ENCODE measurements at places on chromosomes 16 and 17.

- DNase-seq: no peak
Observed at GRCh38 chr16:56057151-56057550, 134.1 kb upstream of the GNAO1 start.

DNA sequence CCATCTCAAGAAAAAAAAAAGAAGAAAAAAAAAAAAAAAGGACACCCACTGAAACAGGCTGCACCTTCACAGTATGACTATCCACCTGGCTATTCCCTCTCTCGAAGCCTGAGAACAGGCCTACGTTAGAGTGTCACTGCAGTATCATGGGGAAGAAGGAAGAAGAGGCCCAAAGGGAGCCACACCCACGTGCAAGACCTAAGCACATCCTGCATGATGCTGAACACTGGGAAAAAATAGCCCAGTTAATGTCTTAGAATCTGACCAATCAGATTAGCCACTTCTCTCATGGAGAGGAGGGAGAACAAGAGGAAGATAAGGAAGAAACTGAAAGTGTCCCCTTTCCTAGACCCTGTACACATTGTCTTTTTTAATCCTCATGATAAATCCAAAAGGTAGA, 19.5 kb upstream of the MED13 start:
- DNase-seq: no peak

GRCh38 chr17:42422412-42422957, 571 bp downstream of the CAVIN1 start:
- DNase-seq: no peak

GRCh38 chr17:879546-880442, 97.6 kb downstream of the MRM3 start:
- peak; percentile 50 for DNase-seq

GRCh38 chr17:31521632-31522283, 130.3 kb downstream of the RAB11FIP4 start:
- DNase-seq: no peak

DNA sequence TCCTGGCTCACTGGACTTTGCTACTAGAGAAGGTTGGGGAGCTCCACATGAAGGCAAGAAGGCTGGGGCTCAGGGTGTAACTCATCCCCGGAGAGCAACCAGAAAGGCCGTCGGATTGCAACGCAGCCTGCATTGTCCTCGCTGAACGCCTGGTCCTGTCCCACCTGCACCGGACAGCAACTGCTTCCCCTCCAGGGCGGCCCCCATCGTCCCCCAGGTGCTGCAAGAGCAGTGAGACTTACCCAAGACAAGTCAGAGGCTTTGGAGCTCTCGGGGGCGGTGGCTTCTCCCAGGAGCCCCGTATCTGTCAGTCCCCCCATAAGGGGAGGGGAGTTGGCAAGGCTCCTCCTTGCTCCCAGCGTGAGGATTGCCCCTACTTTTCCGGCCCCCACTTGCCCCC, 18.4 kb downstream of the METRNL start:
- DNase-seq: no peak

GRCh38 chr16:57422026-57422944, 17.7 kb downstream of the CCL17 start:
- peak; percentile 1 for DNase-seq

DNA sequence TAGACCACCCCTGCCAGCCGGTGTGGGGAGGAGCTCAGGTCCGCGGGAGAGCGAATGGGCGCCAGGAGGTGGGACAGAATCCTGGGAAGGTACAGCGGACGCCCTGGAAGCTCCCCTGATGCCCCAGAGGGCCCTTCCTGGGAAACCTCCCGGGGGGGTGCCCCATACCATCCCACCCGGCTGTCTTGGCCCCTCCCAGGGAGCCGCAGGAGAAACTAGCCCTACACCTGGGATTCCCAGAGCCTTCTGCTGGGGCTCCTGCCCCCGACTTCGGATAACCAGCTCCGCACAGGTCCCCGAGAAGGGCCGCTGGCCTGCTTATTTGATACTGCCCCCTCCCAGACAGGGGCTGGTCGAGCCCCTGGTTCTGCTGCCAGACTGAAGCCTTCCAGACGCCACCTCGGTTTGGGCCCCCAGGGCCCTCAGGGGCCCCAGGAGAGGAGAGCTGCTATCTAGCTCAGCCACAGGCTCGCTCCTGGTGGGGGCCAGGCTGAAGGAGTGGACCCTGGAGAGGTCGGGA, 3.0 kb upstream of the CBX4 start:
- no peak for DNase-seq

GRCh38 chr16:48188449-48189102, 32.8 kb upstream of the ABCC12 start:
- no peak for DNase-seq

DNA sequence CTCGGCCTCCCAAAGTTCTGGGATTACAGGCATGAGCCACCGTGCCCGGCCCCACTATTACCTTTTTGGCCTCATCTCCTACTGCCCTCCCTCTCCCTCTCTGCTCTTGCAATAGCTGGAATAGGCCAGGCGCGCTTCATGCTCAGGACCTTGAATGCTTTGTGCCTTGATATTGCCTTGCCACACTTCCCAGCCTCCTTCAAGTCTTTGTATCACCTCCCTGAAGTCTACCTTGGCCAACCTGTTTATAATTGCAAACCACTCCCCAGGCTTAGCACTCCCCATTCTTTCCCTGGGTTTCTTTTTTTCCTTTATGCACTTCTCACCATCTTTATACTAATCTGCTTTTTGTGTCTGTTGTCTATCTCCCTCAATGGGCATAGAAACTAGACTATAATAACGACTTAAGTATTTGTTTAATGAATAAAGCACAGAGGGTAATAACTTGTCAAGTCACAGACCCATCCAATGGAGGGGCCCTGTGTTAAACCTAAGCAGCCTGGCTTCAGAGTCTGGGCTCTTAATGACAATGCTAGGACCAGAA, 6.6 kb downstream of the OGFOD1 start:
- DNase-seq: no peak

DNA sequence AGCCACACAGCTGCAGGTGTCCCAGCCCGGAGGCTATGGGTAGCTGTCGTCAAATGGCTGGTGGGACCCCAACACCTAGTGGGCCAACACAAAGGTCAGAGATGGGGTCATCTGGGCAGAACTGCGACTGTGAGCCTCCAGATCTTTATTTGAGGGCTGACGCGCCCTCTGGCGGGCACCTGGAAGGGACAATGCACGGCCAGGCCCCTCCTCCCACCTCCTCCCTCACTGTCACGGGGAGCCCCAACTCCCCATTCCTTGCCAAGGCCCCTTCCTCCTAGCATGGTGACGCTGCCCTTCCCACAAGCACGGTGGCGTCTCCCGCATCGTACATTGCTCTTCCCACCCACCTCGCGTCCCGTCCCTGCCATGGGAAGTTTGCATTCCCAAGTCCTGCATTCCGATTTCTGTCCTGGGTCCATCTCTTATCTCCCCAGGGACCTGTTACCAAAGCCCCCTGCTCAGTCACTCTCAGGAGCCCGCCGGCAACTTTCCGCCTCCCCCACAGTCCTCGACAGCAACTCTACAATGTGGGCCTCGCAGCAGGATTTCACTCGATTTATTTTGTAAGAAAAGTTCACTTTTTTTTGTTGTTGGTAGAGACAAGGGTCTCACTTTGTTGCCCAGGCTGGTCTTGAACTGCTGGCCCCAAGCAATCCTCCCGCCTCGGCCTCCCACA, 1.0 kb downstream of the TLE7 start:
- DNase-seq: no peak

- DNase-seq: no peak
Observed at GRCh38 chr16:57146040-57146647, 39.7 kb downstream of the PSME3IP1 start.

DNA sequence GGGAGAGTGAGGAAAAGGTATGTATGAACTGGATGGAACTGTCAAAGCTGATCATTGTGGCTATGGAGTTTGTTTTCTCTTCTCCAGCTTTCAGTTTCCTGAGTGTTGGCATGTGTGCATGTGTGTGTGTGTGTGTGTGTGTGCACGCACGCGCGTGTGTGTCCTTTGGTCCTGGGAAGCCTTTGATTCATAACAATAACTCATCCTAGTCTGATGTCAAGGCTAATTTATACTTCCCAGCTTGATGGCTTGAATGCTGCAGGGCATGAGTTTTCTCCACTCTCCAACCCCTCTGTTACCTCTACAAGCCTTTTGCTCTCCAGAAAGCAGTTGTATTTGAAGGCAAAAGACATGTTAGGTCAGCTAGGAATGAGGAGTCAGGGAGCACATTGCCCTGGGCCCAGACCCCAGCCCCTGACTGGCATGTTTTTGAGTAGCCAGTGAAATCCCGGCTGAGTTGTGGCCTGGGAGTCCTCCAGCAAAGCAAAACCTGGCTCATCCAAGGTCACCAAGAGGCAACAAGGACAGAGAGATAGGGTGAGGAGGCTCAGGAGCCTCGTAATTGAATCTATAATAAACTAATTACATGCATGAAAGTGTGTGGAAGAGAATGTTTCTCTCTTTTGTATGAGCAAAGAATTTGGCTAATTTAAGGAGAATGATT, 8.9 kb upstream of the CDC42EP4 start:
- no peak for DNase-seq

GRCh38 chr16:66408163-66409048, 18.7 kb upstream of the BEAN1 start:
- peak; percentile 18 for DNase-seq

DNA sequence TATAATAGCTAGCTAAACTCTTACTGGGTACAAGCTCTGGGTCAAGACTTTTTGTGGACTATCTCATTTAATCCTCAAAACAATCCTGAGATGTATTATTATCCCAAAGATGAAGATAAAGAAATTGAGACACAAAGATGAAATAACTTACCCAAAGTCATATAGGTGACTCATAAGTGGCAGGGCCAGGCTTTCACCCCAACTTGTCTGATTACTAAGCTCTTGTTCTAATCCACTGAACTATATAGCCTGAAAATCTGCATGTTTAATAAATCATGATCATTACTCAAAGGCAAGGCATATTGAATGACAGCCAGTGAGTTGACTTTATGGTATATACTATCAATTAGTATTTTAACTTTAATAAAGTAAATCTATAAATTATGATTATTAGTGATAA, 77.4 kb downstream of the SKAP1 start:
- no peak for DNase-seq

- DNase-seq: no peak
Observed at GRCh38 chr17:61462719-61463315, 10.6 kb downstream of the TBX4 start.

- DNase-seq: no peak
Observed at GRCh38 chr17:17778308-17779014, 58.3 kb downstream of the SREBF1 start.

GRCh38 chr17:27733773-27734172, 66.6 kb downstream of the NOS2 start:
- no peak for DNase-seq

DNA sequence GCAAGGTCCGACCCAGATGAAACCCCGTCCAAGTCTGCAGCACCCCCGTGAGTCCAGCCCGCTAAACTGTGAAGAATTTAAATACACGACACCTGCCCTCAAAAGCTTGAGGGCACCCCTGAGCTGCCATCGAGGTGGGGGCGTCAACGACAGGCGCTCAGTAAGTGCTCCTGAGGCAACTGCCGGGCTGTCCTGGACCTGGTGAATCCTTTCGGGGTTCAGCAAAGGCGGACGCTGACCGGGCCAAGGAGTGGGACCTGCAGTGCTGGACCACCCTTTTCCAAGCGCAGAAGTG, 512 bp upstream of the ENDOV start:
- no peak for DNase-seq

DNA sequence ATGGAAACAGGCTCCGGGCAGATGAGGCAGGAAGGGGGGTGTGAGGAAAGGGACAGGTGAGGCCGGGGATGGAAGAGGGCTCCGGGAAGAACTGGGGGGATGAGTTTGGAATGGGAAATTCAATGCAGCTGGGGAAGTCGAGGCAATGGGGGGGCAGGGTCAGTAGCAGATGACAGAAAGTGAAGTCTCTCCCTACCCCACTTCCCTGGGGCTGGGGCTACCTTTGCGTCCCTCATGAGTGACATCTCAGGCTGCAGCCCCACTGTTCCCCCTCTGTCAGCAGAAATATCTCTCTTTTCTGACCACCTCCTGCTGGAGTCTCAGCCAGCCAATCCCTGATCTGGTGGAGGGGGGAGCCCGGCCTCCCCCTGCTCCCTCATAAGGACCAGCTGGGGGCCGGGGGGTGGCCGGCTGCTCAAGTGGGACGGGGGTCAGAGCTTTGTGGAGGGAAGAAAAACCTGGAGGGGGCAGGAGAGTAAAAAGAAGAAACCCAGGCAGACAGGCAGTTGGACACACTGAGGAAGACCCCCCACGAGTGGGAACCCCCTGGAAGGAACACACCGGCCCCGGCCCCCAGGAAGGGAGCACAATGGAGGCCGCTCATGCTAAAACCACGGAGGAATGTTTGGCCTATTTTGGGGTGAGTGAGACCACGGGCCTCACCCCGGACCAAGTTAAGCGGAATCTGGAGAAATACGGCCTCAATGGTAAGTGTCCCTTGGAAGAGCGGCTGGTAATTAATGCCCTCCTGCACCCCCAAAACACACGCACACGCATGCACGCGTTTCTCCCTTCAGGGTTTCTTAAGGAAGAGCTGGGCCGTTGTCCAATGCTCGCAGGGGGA, at the start of gene ATP2A1:
Gene ATP2A1, plus strand, starts transcription at position 406 of the 844 bp plus-strand sequence. Its CDS starts 184 bp downstream, at position 590.
- no peak for DNase-seq

DNA sequence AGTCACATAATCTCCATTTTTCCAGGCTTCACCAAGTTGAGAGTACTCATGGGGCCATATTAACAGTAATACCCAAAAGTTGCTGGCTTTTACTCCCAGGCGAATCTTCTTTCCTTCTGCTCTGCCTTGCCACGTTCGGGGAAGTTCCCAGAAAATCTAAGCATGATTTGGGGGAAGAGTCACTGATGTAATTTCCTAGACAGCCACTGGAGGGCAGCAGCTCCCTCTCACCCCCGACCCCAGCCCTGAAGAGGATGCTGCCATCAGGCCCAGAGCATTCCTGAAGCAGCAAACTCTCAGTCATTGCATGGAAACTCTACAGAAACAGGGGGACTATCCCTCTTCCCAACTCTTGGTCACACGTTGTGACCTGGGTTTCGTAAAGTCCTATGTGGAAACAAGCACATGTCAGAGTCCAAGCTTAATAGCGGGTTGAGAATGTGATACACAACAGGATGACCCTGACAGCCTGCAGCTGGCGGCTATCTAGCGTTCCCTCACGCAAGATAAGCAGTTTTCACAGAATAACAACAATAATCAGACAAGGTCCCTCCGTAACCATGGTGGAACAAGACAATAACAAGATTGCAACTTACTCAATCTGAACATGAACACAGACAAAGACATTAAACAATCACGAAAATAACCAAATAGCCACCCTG, 43.8 kb upstream of the DHX40 start:
- peak; percentile 39 for DNase-seq

DNA sequence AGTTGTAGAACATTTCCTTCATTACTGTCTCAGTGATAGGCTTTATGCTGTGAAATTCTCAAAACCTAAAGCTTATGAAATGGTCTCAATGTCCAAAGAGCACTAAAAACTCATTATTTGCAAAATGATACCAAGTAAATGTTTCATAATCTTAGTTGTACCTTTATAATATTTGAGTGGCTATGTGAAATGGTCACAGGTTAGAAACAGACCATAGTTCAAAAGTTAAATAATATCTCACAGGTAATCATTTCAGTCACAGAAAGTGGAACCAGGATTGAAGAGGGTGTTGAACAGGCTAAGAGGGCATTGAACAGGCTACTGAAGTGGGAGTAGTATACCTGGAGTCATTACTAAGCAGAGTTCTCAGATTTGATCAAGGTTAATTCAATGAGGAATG, 2.9 kb downstream of the RDM1 start:
- DNase-seq: no peak

Data from NCI-H2029 (cell line).